ENCODE measurements at places on chromosomes 2 and 18. TPM values are rescaled to one million over a fixed set of nuclear protein-coding genes. Genes with fewer than 3 reads are reported as not detected.

TUBB8B gene
- total RNA-seq: 0.26 TPM

SULT1C4 gene
- total RNA-seq: 13.2 TPM

CYS1 gene
- 12.0 TPM for total RNA-seq

DNA sequence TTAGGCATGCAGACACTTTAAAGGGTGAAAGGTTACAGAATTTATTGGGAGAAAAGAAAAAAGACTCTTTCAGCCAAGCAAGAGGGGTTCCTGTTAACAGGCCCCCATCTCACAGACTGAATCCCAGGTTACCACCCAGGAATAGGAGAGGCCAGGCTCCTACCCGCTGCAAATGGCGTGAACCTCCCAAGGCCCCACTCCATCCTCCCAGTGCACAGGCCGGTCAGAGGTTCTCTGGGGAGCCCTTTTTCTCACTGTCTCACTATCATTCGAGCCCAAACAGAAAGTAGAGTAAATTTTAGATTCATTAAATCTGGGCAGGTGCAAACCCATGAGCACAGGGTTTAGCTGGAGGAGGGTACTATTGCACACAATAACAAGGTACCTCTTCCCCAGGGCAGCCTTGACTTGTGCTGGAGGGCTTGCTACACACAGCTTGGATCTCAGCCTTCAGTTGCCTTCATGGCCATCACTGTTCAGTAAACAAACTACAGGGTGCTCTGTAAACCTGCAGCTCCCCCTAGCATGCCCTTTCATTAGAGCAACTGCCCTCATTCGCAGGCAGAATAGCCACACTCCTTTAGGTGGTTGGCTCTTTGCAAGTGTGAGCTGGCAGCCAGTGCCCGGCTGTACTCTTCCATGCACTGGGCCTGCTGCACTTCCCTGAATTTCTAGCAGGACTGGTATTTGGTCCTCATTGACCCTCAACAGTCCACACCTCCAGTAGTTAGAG lies 7.3 kb upstream of the PLEK start:
- DNase-seq: no peak

BMP10 gene
- not detected for total RNA-seq

C2orf15 gene
- 0.86 TPM for total RNA-seq

GRCh38 chr18:64803471-64803870 lies 654.6 kb upstream of the LINC00305 start:
- no peak for DNase-seq

C2orf72 gene
- total RNA-seq: not detected

WDR12 gene
- 30.0 TPM for total RNA-seq

DNA sequence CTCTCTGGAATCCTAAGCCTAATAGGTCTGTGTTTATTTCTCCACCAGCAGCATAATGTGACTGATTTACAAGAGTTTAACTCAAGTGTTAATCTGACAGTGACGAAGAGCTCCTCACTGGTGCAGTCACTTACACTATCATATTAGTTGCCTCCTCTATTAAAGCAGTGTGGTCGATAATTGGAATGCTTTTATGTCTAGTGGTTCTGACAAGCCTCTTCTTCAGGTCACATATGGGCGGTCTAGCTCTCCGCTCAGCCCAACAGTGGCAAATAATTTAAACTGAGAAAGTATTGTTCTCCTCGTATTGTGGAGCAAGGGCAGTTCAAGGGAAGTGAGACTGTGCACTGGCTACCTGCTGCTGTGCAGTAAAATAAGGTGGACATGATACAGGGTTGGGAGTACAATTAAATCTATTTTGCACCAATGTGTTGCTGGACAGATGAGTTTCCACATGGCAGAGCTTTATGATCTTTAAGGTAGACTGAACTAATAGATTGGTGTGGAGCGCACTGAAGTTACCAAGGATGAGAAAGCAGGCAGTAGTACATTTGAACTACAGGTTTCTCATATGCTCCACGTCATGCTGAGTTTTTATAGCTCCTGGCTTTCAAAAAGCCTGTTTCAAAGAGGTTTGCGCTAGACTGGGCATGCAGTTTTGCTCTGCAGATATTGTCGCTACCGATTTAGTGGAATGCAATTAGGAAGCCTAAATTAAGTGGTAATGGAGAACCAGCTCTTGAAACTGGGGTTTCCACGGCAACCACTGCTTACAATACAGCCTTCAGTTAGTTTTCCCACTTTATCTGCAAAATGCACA lies 151.7 kb upstream of the POU3F3 start:
- DNase-seq: no peak

- DNase-seq: no peak
Observed at GRCh38 chr2:32436150-32436549, 79.3 kb downstream of the BIRC6 start.

GRCh38 chr2:223936862-223937326 lies 8.2 kb downstream of the WDFY1 start:
- no peak for DNase-seq

GRCh38 chr2:100895934-100896685 lies 76.2 kb downstream of the NPAS2 start:
- DNase-seq: no peak

GRCh38 chr18:72866442-72866900 lies 1.3 kb downstream of the NETO1 start:
- DNase-seq: no peak

IL1F10 gene
- not detected for total RNA-seq

CYB5A gene
- 158 TPM for total RNA-seq
